Activated naive CD8-positive, alpha-beta T cell treated with anti-CD3 and anti-CD28 coated beads for 36 hours (primary cell): ENCODE measurements at places on chromosomes 3 and 15. TPM values are rescaled to one million over a fixed set of nuclear protein-coding genes. Genes with fewer than 3 reads are reported as not detected.

The IGSF11 gene
- total RNA-seq = not detected

The ECE2 gene
- not detected for total RNA-seq

The BTBD1 gene
- 63.3 TPM for total RNA-seq

The ZBBX gene
- not detected for total RNA-seq

The CKMT1B gene
- total RNA-seq = 0.92 TPM

The GOLGA8T gene
- total RNA-seq = not detected

The OIP5 gene
- total RNA-seq = 23.0 TPM

The CHRD gene
- total RNA-seq = not detected

DNA sequence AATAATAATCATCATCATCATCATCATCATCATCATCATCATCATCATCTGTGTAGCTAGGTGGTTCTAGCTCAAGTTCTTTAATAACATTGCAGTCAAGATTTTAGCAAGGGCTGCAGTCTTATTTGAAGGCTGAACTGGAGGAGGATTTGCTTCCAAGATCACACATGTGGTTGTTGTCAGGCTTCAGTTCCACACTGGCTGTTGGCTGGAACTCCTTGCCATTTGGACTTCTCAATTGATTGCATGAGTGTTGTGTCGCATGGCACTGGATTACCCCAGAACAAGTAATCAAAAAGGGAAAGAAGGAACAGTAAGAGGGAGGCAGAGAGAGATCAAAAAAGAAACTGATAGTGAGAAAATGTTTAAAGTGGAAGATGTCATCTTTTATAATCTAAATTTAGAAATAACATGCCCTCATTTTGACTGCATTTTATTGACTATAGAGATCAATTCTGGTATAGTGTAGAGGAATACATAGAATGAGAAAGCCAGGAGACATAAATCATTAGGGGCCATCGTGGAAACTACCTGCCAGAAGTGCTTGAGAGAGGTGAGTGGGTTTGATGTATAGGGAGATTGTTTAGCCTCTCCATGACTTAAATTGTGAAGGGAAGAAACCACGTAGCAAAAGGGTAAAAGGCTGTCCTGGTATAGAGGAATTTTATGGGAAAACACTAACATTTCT, 346.6 kb upstream of the RBMS3 start:
- no peak for DNase-seq

GRCh38 chr3:3189961-3190360, 10.5 kb upstream of the CRBN start:
- DNase-seq = no peak

DNA sequence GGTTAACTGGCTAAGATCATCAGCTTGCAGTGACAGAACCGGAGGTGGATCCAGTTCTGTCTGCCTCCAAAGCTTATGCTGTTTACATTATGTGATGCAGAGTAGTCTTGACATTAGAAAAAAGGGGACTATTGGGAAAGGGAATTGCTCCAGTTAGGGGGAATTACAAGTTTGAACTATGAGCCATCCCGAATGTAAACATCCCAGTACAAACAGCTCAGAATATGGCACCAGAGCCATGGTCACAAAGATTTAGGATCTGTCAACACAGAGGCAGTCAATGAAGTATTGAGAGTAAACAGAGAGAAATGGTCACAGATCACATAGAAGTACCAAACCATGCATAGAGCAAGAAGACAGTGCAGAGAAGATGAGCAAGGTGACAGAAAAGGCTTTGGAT, 39.8 kb upstream of the CRTC3 start:
- DNase-seq = no peak

GRCh38 chr15:41934843-41935242, 37.5 kb downstream of the EHD4 start:
- peak; percentile 64 for DNase-seq

GRCh38 chr3:122364490-122364889, 18.5 kb downstream of the MIX23 start:
- no peak for DNase-seq

GRCh38 chr3:177364236-177364635, 167.0 kb upstream of the TBL1XR1 start:
- DNase-seq = no peak

DNA sequence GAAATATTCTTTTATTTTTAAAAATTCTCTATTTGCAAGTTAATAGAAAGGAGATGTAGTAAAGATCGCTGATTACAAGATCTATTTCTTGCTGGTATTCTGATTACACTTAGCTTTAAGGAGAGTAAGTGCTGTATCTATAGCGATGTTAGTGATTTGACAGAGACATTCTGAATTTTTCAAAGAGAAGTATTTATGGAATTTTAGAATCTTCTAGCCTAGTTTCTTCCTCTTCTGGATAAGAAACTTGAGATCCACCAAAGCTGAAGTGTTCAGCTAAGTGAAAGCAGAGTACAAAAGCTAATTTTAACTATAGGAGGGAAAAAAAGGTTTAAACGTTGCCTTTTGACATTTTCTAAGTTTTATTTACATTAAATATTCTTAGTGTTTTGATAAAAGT, 72.1 kb upstream of the RARB start:
- no peak for DNase-seq

DNA sequence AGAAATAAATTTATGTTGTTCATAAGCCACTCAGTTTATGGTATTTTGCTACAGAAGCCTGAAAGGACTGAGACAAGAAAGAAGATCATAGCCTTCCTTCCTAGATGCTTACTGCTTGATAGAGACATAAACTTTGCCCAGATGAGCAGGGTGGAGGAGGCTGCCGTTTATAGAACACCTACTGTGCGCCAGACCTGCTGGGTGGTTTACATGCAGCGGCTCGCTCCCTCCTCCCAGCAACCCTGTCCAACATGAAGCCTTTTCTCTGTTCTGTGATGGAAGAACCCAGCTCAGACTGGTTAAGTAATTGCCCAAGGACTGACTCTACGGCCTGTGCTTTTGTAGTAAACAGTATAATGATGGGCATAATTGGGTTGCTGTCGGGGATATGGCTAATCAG, 37.0 kb downstream of the CORO2B start:
- no peak for DNase-seq

DNA sequence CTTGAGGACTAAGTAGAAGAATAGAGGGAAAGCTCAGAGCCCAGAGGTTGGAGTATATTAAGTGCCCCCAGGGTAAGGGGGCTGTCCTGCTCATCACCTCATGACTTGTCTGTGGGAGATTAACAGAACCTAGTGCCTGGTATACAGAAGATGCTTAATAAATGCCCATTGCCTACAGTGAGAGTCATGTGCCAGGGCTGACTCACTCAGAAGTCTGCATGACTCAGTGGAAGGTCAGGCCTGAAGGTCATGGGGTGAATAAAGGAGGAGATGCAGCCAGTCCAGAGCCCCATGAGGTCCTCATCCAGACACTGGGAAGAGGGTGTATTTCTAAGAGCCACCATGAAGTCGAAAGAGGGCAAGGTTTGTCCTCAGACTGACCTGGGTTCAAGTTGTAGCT, 62.5 kb upstream of the TLE3 start:
- no peak for DNase-seq

DNA sequence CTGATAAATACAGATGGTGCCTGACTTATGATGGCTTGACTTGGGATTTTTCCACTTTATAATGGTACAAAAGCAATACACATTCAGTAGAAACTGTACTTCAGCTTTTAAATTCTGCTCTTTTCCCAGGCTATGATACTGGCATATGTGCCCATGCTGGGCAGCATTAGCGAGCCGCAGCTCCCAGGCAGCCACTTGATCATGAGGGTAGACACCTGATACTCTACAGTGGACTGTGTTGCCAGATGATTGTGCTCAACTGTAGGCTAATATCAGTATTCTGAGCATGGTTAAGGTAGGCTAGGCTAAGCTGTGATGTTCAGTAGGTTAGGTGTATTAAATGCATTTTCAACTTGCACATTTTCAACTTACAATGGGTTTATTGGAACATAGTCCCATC, 17.7 kb upstream of the FEM1B start:
- no peak for DNase-seq

- no peak for DNase-seq
These were observed 68.0 kb downstream of the C3orf70 start for GRCh38 chr3:185084901-185085300.

- no peak for DNase-seq
These were observed 2.7 kb downstream of the TPRA1 start for GRCh38 chr3:127587876-127588275.

DNA sequence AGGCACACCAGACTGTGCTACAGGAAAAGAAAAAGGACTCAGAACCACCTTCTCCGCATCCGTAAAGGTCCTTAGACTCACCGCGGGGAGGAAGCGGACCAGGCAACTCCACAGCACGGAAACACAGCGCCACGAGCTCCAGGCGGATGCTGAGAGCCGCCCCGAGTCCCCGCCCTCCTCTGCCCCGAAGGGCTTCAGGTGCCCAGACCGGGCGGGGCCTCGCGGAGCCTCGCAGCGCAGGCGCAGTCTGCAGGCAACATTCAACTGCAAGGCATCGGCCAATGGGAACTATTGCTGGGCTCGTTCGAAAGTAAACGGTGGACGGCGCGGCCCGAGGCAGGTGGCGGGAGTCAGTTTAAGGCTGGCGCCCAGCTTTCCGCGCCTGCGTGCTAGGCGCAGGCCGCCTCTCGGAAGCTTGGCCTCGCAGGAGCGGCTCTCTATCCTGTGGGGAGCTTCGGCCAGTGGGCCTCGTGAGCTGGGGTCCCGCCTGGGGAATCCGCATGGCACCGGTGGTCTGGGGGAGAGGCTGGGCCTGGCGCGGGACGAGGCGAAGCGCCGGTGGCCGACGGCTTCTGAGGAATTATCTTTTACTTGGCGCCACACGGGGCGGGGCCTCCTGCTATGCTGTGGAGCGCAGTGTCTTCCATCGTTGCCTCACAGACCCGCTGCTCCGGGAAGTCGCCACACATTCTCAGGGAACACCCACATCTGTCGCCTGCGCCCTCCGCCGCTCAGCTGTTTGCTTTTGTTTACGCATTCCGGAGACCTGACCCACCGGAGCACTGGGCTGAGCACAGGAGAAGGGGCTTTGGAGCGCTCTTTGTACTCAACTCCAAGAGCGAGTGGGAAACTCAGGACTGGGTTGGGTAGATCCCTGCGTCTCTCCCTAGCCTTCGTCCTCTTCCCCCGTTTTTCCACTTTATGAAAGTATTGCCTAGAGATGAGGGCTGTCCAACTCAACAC, at the start of gene TRIM59:
Gene TRIM59, minus strand, starts transcription at position 151 of the 963 bp plus-strand sequence. CDS start 10,603 bp downstream, outside the sequence.
- peak; percentile 98 for DNase-seq
